ENCODE measurements at places on chromosomes 6 and 20.

DNA sequence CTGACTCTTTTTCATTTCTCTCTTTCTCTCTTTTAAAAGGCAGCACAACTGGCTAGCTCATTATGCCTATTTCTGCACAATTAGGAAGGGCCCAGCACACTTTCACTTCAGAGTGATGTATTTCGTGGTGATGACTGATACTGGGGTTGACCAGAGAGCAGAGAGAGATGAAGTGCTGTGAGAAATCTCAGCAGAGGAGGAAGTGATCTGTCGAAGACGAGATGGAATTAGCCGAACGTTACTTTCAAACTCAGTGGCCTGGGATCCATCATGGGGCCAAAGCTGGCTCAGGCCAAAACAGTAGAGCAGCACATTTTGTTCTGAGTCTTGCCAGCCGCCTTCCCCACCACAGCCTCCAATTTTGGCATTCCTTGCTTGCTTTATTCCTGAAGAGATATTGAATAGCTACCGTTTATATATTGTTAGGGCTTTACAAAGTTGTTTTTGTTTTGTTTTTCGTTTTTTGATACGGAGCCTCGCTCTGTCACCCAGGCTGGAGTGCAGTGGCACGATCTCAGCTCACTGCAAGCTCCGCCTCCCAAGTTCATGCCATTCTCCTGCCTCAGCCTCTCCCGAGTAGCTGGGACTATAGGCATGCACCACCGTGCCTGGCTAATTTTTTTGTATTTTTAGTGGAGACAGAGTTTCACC is 213.2 kb upstream of the ECI2 start:
- DNase-seq = no peak

DNA sequence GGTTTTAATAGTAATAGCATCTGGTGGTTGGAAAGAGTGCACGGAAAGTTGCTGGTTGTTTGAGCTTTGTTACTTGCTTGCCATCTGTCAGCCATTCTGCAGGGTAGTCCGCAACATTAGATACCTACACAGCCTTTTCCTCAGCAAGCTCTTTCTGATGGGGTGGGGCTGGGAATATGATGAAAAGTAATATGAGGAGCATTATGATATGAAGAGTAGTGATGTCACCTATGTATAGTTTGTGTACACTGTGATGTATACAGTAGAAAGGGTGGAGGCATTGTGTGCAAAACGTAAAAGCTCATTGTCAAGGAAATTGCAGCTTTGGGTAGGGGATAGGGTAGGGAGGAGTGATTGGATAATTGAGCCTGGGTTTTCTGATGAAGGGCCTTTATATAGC is 16.1 kb downstream of the SCAF8 start:
- DNase-seq = no peak

DNA sequence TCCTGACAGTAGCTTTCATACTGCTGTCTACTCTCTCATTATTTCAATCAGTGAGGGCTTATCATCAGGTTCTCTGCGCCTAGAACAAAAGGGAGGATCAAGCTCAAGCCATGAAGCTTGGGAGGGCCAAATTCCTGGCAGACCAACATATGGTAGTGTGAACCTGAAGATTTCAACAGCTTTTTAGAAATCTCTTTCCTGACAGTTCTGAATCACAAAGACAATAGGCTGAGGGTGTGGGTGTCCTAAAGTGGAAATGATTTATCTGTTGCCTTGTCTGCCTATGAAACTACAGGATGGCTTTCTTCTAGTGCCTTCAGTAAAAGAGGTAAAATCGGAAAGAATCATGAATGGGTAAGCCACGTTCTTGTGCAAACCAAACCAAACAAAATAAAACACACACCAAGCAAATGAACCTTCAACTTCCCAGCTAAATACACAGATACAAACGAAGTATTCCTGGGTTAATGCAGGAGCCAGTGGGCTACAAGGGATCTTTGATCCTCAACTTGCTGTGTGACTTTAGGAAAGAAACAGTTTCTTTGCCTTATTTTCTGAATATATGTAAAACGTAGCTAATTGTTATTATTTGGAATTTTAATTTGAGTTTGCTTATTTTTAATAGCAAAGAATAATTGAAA is 2.7 kb upstream of the RHAG start:
- DNase-seq = no peak

DNA sequence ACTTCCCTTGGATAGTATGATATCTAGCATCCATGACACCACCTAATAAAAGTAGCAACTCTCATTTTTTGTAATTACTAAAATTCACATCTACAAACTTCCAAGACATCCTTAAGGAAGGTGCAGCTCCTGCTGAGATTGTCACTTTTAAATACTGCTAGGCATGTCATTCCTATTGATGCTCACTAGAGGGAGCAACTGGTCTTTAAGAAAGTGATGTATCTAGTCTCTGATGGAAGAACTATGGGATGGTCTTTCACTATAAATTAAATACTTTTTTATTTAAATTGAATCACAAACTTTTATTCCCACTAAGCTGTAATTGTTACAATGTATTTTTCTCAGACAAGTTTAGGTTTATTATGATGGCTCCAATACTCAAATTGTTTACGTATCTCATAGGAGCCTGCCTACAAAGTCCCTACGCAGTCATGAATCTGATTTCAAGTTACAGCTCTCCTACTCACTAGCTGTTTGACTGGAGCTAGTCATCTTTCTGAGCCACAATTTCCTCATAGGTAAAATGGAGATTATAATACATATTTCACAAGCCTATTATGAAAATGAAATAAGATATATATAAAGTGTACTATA is 8.1 kb upstream of the TSPYL1 start:
- no peak for DNase-seq

GRCh38 chr6:108489699-108490098 is 71.0 kb upstream of the FOXO3 start:
- DNase-seq = no peak

GRCh38 chr6:149202952-149203351 is 114.6 kb upstream of the TAB2 start:
- no peak for DNase-seq

Measured in omental fat pad (tissue), 4 donors.